ENCODE measurements at places on chromosomes 13 and 19.

DNA sequence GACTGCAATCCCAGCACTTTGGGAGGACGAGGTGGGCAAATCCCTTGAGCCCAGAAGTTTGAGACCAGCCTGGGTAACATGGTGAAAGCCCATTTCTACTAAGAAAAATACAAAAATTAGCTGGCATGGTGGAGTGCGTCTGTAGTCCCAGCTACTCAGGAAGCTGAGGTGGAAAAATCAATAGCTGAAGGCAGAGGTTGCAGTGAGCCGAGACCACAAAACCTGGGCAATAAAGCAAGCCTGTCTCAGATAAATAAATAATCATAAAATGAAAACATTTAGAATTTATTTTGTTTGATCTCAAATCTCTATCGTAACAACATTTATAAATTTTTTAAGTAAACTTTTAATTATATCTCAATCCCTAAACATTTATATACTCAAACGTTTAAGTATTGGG lies 36.6 kb downstream of the USP12 start:
- DNase-seq, result no peak

GRCh38 chr19:2276429-2276986 lies 5.5 kb downstream of the PEAK3 start:
- no peak for DNase-seq

DNA sequence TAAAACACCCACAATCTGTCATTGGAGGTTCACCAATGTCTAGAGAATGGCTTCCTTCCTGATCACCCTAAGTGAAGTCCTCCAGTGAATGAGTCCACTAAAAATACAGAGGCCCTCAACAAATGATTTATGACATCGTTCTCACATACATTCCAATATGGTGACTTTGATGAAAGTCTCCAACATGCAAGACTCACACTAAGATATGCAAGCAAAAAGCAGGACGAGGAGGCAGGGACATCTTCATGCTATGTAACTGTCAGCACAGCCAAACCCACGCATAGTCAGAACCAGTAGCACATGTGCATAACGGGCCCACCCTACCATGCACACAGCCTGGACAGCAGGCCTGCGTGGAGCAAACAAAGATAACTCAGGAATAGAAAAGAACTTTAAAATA lies 16.6 kb upstream of the LSM14A start:
- no peak for DNase-seq

- DNase-seq, result no peak
Measured at GRCh38 chr19:11457115-11457514, 21.7 kb downstream of the PRKCSH start.

GRCh38 chr13:29886446-29886845 lies 36.0 kb upstream of the UBL3 start:
- no peak for DNase-seq

GRCh38 chr19:3434630-3435553 lies 45.4 kb downstream of the SMIM24 start:
- DNase-seq, result peak; percentile 82

DNA sequence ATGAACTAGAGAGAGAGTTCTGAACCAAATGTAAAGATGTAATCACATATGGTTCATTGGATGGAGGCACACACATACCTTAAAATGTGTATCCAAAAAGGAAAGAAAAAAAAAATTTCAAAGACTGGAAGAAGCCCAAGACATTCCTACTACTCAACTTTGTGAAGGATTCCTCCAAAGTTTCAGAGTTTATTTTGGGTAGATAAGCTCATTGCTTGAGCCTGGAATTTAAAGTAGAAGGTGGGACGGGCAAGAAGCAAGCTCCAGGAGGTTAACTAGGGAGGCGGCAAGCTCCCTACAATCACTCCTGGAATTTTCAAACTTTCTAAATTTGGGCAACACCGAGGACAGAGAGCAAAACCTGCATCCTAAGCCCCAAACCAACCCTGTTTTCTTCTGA lies 1.9 kb downstream of the TSHZ3 start:
- no peak for DNase-seq

GRCh38 chr13:114174529-114174961 lies 4.5 kb upstream of the CFAP97D2 start:
- peak; percentile 41 for DNase-seq

DNA sequence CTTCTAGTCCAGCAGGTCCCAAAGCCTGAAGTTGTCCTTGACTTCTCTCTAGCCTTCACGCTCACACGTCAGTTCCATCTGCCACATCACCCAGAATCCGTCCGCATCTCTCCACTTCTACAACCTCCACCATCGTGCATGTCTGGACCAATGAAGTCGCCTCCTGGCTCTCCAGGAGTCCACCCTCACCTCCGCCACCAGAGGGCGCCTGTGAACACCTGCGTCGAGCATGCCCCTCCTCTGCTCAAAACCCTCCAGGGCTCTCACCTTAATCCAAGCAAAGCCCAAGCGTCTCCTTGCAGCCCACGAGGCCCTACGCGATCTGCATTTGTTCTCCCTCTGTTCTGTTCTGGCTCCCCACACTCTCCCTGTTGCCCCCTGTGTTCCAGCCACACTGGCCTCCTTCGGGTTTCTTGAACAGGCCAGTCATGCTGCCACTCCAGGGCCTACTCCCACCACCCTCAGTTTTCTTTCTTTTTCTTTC lies 3.7 kb downstream of the USHBP1 start:
- peak; percentile 52 for DNase-seq

GRCh38 chr13:50326811-50327210 lies 311.6 kb downstream of the KCNRG start:
- DNase-seq, result no peak

DNA sequence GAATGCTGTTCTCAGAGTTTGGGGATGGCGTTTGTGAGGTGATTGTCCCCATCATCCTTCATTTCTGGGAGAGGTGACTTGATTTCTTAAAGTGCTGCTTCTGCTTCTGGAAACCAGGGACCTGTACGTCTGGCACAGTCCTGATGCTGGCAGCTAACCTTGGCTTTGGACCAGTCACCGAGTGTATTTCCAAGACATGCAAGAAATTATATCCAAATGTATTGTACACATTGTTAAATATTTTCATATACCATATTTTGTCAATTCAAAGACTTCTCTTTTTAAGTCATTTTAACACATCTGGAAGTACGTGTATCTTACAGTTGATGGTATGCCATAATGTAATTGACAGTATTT lies 97.4 kb downstream of the ARHGEF7 start:
- no peak for DNase-seq

- DNase-seq, result no peak
Measured at GRCh38 chr13:77079902-77080413, 53.0 kb upstream of the FBXL3 start.

DNA sequence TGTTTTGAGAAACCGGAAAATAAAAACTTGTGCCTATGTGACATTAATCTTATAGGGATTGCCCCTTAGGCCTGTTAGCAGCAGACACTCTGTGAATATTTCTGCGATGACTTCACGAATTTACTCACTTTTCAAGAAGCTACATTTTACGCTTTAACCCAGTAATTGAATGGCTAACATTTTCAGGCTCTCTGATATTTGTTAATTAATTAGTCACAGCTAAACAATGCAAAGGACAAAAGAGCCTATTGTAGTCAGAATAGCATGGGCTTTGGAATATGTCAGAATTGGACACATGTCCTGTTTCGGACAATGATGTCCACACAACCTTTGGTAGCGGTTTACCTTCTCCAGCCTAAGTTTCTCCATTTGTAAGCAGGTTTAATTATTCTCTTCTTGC lies 506.6 kb downstream of the EFNB2 start:
- DNase-seq, result no peak

DNA sequence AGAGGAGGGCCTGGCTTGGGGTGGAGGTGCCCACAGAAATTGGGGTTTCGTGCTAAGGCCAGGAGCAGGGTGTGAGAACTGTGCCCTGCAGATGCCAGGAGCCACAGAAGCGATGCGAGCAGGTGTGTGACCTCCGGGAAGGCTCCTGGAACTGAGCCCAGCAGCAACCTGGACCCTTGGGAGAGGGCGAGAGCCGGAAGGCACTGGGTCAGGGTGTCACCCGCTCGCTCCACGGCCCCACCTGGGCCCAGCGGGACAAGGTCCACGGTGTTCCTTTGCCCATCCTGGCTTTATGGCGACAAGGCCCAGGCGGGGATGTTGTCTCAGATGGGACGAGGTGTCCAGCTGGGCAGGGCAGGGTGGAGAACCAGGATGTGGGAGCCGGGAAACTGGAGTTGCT lies 4.2 kb downstream of the MISP start:
- DNase-seq, result no peak
